ENCODE measurements at places on chromosomes 16 and 17.

GRCh38 chr17:31575043-31575442, 183.6 kb downstream of the RAB11FIP4 start:
- no peak for DNase-seq

DNA sequence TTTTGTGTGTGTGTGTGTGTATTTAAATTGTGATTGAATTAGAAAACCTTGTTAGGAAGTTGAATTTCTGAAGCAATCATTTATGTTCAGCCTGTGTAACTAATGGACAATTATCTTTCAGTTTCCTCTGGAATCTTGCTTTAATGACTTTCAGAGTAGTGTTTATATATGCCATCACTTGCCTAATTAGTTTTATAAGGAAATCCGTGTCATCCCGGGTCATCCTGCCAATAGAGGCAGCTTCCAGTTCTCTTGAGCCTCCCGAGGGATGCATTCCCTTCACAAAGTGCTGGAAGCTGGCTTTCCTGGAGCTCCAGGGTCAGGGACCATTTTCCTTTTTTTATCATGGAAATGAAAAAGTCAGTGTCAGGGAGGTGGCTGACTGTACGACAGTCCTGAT, 42.9 kb downstream of the PRKCA start:
- DNase-seq: no peak

- peak; percentile 82 for DNase-seq
These were observed 4.4 kb downstream of the MVP start for GRCh38 chr16:29824589-29825144.

DNA sequence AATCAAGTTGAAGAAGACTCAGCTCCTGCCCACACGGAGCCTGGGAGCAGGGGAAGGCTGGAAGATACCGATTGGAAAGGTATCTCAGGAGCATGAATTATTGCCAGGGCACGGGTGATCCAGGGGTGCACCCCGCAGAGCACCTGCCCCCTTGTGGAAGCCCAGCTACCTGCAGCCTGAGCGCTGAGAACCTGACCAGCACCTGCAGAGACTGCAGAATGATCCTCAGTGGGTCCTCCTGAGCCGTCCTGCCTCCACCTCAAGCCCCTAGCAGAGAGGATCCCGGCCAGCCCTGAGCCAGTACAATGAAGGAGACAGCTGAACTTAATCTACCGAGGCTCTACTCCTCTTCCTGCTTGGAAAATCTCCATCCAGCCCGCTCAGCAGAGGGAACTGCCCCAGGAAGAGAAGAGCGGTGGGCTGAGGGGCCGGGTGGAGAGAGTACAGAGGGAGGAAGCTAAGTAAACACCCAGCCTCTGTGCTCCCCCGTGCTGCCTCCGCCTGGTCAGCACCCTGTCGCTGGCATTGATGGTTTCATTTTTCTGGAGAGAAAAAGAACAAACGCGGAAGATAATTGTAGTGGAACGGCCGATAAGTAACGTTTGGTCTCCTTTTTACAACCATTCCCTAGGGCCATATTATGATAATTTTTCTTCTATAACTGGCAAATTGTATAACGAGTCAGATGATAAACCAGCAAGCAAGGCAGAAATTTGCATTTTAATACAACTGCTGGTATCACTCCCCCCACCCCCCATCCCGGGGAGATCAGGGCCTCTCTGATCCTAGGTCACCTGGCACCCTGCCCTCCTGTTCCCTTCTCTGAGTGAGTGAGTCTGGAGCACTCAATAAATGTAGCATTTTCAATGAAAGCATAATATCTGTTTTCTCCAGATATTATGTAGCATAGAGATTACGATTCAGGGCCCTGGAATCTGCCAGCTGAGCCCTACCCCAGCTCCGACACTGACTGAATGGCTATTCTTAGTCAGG, 204.5 kb upstream of the RPL38 start:
- DNase-seq: no peak

DNA sequence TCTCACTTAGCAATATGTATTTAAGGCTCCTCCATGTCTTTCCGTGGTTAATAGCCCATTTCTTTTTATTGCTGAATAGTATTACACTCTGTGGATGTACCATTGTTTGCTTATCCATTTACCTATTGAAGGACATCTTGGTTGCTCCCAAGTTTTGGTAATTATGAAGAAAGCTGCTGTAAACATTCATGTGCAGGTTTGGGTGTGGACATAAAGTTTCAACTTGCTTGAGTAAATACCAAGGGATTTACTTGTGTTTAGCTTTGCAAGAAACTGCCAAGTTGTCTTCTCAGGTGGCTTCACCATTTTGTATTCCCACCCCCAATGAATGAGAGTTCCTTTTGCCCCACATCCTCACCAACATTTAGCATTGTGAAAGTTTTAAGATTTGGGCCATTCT, 9.5 kb downstream of the LRRC36 start:
- DNase-seq: no peak

Data from HFFc6 (cell line).